ENCODE measurements at places on chromosomes 4 and X.

DNA sequence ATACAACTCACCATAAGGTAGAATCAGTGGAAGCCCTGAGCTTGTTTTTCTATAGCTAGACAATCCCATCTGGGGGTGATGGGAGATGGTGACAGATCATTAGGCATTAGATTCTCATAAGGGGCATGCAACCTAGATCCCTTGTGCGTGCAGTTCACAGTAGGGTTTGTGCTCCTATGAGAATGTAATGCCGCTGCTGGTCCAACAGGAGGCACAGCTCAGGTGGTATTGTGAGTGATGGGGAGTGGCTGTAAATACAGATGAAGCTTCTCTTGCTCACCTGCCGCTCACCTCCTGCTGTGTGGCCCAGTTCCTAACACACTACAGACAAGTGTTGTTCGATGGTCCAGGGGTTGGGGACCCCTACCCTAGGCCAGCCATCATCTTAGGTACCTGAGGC lies 5.9 kb upstream of the GATB start:
- DNase-seq: no peak

GRCh38 chr4:179163147-179163546 lies 1720.9 kb upstream of the AGA start:
- DNase-seq: no peak

GRCh38 chrX:25343060-25343459 lies 327.3 kb upstream of the ARX start:
- no peak for DNase-seq

DNA sequence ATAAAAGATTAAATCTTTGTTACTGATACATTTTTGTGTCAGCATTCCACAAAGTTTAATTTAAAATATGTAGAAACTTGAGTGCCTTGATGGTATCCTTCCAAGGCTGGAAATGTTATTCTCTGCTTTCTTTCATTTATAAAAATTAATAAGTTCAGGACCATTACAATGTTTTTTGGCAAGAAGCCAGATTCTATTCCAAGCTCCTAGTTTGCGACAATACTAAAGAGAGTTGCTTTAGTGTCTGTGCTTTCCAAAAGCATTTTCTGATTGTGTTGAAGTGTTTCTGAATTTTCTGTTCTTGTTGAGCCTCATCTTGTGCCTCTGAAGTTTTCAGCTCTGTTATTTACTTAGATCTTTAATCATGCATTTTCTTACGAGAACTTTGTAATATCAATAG lies 516.2 kb downstream of the KCTD8 start:
- no peak for DNase-seq

GRCh38 chr4:73098016-73098415 lies 28.5 kb upstream of the COX18 start:
- no peak for DNase-seq

Data from NK-92 treated with Interleukin-12 subunit alpha and Interleukin-12 subunit beta, amount 100 ng/mL, for 24 hours (cell line).